ENCODE measurements at places on chromosomes 12 and 14. TPM values are rescaled to one million over a fixed set of nuclear protein-coding genes. Genes with fewer than 3 reads are reported as not detected.

The LGR5 gene
- total RNA-seq = not detected

The CCDC196 gene
- not detected for total RNA-seq

The ALDH2 gene
- 0.31 TPM for total RNA-seq

The KRT2 gene
- total RNA-seq = not detected

The RNASE7 gene
- not detected for total RNA-seq

The HOXC9 gene
- total RNA-seq = not detected

The STAC3 gene
- total RNA-seq = 7.5 TPM

The CLEC9A gene
- total RNA-seq = not detected

The RNASE1 gene
- total RNA-seq = not detected

The KRT4 gene
- not detected for total RNA-seq

The SSPN gene
- not detected for total RNA-seq

The ST8SIA1 gene
- total RNA-seq = 0.29 TPM

The VPS33A gene
- total RNA-seq = 22.4 TPM

The SMAGP gene
- 4.7 TPM for total RNA-seq

The TAS2R42 gene
- not detected for total RNA-seq

The FGFR1OP2 gene
- 96.6 TPM for total RNA-seq

The FERMT2 gene
- not detected for total RNA-seq

The PDE3A gene
- total RNA-seq = not detected

The CNTN1 gene
- total RNA-seq = not detected

The CLEC4A gene
- total RNA-seq = 0.34 TPM
